ENCODE measurements at places on chromosomes 6 and 20.

- DNase-seq = peak; percentile 64
Observed at GRCh38 chr20:20824924-20825584, 112.6 kb upstream of the RALGAPA2 start.

DNA sequence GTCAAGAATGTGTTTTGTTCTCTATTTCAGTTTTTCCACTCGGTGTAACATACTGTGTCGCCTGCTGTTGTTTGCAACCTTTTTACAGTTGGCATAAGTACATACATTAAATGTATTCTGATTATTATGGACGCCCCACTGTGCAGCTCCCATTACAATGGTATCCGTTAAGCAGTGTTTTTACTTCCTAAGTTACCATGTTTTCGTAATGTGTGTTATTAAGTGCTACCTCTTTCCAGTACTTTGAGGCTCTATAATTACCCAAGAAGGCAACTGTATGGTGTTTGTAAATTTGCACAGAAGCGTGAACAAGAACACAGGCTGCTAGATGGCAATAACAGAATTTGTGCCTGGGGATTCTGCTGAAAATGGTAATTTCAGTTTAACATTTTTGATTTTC lies 568.0 kb upstream of the MARCKS start:
- DNase-seq = no peak

GRCh38 chr6:89184344-89184743 lies 32.8 kb downstream of the GABRR1 start:
- no peak for DNase-seq

DNA sequence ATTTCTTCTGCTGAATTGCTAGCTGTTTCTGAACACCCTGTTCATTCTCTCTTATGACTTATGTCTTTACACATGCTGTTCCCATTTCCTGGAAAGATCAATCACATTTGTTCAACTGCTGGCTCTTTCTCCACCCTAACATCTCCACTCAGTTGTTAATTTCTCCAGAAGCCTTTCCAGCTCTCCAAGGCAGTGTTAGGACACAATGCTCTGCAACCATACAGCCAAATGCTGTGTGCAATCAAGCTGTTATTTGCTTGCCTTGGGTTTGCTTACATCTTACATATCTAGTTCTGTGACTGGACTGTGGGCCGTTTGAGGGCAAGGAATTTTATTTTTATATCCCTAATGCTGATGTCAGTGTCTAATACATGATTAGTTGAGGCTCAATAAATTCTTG lies 24.2 kb upstream of the CITED2 start:
- no peak for DNase-seq

DNA sequence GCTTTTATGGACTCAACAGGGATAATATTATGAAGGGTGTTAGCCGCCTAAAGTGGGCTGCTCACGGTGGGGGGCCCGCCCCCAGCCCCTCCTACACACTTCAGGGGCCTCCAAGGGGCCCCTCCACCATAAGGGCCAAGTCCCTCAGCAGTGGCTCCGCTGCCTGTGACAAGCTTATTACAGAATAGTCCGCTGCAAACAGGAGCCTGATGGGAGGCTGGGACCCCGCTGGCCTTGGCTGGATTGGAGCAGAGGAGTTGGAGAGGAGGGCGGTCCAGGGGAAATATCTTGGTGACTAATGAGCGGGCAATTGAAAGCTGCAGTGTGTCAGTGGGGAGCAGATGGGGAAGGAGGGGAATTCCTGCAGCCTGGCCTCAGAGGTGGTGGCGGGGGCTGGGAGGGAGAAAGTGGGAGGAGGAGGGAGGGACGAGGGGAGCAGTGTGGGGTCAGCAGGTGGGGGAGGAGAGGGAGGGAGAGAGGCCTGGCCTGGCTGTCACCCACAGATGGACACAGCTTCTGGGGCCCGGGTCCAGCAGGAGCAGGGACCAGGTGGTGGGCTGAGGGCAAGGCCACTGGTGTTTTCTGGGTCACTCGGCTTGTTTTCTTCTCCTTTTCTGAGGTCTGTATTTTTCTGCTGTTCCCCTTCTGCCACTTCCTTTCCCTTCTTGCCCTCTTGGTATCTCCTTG lies 57.6 kb upstream of the FOXP4 start:
- DNase-seq = peak; percentile 76

DNA sequence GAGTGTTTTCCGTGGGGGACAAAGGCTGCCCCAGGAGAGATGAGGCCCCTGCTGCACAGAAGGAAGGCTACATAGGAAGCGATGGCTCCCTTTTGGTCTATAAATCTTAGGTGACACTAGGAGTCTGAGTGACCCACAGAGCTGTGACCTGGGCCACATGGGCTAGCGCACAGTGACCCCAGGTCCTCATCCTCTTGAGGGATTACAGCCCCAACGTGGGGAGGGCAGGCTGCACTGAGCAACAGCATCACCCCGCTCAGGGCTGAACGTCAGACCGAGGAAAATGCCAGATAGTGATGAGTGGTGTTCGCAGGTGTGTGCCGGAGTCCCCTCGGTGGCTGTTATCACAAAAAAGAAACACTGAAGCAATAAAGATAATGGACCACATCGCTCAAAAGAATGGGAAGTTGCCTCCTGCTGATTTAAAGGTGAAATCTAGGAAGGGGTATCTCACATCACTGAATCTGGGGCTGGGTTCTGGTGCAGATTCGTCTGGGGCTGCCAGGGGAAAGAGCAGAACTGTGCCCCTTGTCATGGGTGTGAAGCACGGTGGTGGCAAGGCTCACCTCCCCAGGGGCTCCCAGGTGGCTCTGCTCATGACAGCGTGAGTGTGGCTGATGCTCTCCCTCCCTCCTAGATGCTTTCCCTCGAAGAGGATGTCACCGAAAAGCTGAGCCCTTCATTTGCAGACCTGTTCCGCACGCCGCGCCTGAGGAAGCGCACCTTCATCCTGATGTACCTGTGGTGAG lies 14.5 kb downstream of the SLC22A1 start:
- DNase-seq = no peak

- DNase-seq = no peak
Observed at GRCh38 chr20:34415079-34415478, 52.0 kb downstream of the ITCH start.

DNA sequence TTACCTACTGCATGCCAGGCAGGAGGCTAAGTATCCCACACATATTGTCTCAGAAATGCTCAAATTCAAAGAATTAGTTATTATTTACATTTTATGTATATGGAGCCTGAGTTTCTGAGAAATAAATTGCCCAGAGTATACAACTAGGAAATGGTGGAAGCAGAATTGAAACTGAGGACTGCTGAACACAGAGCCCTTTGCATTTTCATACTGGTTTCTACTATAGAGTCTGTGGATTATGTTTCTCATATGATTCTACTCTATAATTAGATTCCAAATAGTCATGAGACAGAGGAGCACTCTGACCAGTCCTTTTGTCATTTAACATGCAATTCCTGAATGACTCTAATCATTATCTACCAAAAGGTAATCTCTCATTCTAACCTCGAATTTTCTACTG lies 254.3 kb downstream of the LMBRD1 start:
- no peak for DNase-seq

- no peak for DNase-seq
Observed at GRCh38 chr6:96582436-96582835, 19.5 kb downstream of the FHL5 start.

DNA sequence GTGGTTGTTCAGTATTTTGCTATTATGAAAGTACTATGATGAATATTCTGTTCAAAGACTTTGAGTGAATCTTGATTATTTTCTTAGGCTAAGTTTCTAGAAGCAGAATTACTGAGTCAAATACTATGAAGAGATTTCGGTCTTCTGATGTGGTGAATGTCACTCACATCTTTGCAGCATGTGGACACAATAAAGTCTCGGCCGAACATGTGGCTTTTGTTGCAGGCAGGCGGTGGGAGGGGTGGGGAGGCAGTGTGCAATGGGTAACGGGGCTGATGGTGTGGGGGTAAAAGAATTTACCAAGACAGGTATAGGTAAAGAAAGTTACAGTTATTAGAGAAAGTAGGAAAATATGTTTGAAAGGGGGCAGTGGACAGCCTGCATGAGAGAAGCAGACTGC lies 156.4 kb upstream of the DTNBP1 start:
- DNase-seq = no peak

DNA sequence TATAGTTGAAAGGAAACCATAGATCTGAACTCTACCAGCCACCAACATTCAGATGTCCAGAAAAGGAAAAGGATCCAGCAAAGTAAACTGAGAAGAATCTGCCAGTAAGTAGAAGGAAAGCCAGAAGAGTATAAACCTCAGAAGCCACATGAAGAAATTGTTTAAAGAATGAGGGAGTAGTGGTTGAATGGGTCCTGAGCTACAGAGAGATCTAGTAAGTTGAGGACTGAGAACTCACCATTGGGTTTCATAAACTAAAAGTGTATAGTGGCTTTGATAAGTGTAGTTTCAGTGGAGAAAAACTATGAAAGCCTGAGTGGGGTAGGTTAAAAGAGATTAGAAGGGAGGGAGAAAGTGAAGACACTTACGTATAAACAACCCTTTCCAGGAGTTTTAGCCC lies 32.0 kb upstream of the SUMO4 start:
- DNase-seq = no peak

DNA sequence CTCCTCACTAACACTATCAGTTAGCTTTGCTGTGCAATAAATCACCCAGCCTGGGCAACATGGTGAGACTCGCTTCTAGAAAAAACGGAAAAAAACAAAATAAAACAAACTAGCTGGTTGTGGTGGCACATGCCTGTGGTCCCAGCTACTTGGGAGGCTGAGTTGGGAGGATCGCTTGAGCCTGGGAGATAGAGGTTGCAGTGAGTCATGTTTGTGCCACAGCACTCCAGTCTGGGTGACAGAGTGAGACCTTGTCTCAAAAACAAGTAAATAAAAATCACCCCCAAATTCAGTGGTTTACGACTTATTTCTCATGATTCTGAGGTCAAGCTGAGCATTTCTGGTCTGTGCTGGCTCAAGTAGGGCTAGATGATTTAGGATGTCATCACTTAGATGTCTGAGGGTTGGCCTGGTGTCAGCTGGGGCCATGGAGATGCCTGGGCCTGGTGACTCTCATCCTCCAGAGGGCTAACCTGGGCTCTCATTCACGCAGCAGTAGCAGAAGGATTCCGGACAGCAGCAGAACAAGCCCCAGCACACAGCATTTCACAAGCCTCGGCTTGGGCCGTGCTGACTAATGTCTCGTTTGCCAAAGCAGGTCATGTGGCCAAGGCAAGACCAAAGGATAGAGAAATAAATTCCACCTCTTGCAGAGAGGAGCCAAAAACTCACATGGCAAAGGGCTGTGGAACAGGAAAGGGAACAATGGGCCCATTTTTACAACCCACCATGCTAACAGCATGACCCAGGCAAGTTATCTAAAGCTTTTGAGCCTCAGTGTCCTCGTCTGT lies 32.5 kb downstream of the MGME1 start:
- no peak for DNase-seq

DNA sequence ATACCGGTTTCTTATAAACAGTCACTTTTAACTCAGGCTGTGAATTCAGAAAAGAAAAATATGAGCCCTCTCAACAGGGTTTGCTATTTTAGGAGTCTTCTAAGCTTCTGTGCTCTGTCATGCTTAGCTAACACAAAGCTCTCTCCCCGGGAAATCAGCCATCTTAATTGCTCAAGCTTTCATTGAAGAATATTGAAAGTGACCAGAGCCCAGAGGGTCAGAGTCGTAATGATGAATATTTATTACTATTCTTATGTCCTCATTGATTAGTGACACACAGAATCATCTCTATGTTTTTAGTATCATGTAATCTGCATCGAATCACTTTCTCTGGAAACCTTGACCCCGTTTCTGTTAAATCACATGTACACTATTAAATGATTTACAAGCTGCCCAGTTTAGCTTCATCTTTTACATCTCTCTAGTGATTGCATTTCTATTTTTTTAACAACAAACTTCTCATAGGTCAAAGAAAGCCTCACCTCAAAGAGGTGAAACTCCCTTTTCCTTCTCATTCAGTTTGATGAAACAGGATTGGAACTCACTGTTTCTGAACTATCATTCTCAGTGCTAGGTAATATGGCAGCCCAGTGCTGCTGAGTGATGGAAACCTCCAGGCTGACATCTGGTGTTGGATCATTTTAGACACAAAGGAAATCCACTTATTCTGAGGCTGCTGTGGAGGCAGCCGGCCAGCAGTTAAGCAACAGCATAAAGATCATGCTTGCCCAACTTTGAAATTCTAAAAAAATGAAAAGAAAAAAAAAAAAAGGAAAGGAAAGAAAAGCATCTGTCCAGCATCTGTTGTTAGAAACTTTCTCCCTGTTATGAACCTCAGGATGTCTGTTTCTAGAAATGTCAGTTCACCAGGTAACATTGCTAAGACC lies 96.3 kb downstream of the RFPL4B start:
- DNase-seq = no peak

DNA sequence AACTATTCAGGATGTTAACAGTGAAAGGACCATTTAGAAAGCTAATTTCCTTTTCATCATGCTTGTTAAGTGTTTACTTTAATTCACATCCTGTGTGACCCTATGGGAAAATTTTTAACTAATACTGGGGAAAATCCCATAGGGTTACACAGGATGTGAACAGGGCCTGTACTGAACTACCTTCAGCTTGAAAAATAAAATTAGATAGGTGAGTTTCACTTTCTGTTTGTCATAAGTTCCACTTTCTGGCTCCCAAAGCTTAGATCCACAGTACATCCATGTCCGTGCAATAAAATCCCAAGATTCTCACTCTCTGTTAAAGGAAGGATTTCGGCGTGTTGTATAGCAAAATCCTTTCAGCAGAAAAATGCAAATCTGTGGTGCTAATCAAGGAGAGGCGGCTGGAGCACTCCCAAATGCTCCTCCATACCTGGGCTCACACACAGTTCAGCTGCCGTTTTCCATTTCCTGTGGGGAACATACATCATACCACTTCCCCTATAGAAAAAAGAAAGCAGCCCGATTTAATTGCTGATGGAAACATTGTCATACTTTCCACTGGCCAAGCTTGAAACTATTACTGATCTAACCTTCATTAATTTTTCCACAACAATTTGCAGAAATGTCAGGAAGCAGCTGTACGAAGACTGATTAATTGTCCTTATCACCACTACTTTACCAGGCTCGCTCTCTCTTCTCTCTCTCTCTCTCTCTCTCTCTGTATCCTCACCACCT lies 125.2 kb downstream of the HIVEP2 start:
- no peak for DNase-seq

- no peak for DNase-seq
Observed at GRCh38 chr6:75486850-75487518, 6.6 kb downstream of the FILIP1 start.

DNA sequence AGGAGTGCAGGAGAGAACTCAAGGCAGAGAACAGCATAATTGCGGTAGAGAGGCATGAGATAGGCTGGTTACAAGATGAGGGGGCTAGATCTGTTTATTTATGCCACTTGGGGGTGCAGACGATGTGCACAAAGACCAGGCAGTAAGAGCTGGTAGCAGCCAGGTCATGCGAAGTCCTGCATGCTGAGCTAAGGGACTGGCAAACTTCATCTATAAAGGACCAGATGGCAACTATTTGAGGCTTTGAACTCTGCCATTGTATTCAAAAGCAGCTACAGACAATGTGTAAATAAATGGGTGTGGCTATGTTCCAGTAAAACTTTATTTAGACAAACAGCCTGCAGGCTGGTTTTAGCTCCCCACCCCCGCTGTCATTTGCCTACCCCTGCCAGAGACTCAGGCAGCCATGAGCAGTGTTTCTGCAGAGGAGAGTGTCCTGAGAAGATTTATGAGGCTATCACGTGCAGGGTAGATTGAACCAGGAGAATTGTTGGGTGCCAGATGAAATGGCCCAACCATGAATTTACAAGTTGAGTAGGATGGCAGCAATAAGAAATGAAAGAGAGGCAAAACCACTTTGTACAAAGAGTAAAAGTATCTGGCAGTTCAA lies 253.4 kb upstream of the MOCS1 start:
- no peak for DNase-seq
